ENCODE measurements at places on chromosomes 13 and 19.

- DNase-seq: no peak
- H3K27me3 ChIP-seq: no peaks in the 10 kb centered on the region
- no peak overlapping the region for H3K27ac ChIP-seq
- no peaks in the 10 kb centered on the region for H3K4me1 ChIP-seq
- no peaks in the 10 kb centered on the region for H3K36me3 ChIP-seq
Measured at GRCh38 chr13:19362946-19363510, 181.4 kb upstream of the TUBA3C start.

DNA sequence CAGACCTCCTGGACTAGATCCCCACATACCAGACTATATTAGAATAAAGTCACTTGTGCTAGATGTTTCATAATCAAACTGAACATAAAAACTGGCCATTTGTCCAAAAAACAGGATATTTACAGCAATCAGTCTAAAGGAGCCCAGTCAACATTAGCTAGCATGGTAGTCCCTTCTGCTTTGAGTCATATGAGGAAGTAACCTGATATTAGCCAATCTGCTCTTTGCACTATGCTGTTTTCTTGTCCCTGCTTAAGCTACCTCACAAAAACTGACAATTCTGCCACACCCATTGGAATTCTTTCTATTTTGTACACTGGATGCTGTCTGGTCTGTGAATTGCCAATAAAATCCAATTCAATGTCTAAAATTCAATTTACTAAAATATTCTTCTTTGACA, 1824.2 kb downstream of the OLFM4 start:
- H3K27me3 ChIP-seq: no peaks in the 10 kb centered on the region
- H3K4me1 ChIP-seq: no peaks in the 10 kb centered on the region
- no peak overlapping the region for H3K27ac ChIP-seq
- no peak for DNase-seq
- no peak overlapping the region for H3K4me3 ChIP-seq
- no peaks in the 10 kb centered on the region for H3K36me3 ChIP-seq

- no peaks in the 10 kb centered on the region for H3K36me3 ChIP-seq
- no peaks in the 10 kb centered on the region for H3K27me3 ChIP-seq
- no peak for DNase-seq
- H3K27ac ChIP-seq: no peak overlapping the region
- H3K4me3 ChIP-seq: no peak overlapping the region
Measured at GRCh38 chr13:98033277-98034247, 80.1 kb downstream of the IPO5 start.

- peak overlapping the region; percentile 66 for H3K27ac ChIP-seq
- DNase-seq: no peak
- H3K4me3 ChIP-seq: no peak overlapping the region
Measured at GRCh38 chr13:112791663-112792440, 102.0 kb downstream of the ATP11A start.

DNA sequence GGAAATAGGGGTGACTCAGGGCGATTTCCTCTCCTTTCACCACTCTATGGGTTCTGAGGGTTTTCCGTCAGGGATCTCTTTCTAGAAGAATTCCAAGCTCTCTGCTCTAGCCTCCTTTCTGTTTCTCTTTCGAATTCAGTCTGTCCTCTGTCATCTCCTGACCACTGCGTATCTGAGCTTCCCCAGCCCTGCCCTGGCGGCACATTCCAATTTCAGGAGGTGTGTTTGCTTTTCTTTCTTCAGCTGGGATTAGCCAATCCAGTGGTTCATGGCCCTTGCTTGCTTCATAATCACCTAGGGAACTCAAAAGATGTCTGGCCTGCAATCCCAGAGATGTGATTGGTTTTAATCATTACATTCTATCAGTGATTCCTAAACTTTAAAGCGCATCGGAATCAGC, 9.4 kb downstream of the IFNL2 start:
- H3K4me3 ChIP-seq: no peak overlapping the region
- no peaks in the 10 kb centered on the region for H3K27me3 ChIP-seq
- no peaks in the 10 kb centered on the region for H3K4me1 ChIP-seq
- no peak for DNase-seq
- H3K36me3 ChIP-seq: no peaks in the 10 kb centered on the region

- no peaks in the 10 kb centered on the region for H3K36me3 ChIP-seq
- H3K27ac ChIP-seq: no peak overlapping the region
- H3K4me3 ChIP-seq: no peak overlapping the region
- no peak for DNase-seq
- H3K4me1 ChIP-seq: no peaks in the 10 kb centered on the region
- H3K27me3 ChIP-seq: no peaks in the 10 kb centered on the region
Measured at GRCh38 chr13:111662451-111662850, 342.0 kb downstream of the TEX29 start.

DNA sequence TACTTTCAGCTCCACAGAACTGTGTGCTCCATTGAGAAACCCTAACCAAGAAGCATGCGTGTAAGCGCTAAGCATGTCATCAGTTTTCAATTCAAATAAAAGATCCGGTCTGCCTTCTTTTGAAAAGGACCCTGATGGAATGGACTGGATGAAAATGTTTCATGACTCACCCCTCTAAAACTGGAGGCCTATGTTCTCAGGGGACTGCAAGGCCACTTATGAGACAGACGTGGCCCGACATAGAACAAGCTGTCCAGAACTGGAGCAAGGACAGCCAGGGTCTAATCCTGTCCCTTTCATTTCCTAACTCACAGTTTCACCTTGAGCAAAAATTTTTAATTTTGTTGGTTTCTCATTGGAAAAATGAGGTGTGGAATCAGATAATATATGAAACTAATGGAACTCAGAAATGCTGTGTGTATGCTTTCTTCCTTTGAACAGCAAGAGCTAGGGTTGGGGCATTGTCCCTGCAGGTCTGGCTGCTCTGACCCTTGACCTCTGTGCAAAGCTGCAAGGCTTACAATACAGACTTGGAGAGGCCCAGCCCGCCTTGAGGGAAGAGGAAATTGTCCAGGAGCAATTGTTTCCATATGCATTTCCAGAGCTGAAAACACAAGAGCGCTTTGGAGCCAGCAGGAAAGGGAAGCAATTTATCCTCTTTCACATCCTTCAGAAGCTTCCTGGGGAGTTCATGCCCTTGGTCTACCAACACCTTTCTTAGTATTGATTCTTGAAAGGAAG, 553.4 kb upstream of the KLF12 start:
- H3K36me3 ChIP-seq: no peaks in the 10 kb centered on the region
- H3K27ac ChIP-seq: no peak overlapping the region
- H3K27me3 ChIP-seq: no peaks in the 10 kb centered on the region
- H3K4me3 ChIP-seq: no peak overlapping the region
